ENCODE measurements at places on chromosomes 7 and 10.

DNA sequence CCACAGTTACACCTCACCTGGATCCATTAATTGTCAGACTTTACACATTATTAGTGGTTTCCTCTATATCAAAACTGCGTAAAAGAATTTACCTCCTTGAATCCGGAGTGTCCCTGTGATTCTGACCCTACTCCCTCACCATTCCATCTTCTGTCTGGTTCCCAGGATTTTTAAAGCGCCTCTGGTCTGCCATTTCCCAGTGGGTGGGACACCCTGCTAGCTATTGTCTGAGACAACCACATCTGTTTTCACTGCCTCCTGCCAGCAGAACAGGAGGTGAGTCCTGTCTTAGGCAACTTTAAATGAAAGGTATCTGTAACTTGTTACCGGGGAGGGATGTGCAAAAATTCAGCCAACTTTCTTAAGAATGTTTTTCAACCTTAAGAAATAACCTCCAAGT lies 2.3 kb downstream of the MACROH2A2 start:
- DNase-seq: no peak

DNA sequence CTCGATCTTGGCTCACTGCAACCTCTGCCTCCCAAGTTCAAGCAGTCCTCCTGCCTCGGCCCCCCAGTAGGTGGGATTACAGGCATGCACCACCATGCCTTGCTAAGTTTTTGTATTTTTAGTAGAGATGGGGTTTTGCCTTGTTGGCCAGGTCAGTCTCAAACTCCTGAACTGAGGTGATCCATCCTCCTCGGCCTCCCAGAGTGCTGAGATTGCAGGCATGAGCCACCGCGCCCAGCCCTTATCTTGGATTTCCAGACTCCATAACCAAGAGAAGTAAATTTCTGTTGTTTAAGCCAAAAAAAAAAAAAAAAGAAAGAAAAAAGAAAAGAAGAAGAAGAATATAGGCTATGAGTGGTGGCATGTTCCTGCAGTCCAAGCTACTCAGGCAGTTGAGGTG lies 53.3 kb upstream of the RABGEF1 start:
- DNase-seq: no peak

DNA sequence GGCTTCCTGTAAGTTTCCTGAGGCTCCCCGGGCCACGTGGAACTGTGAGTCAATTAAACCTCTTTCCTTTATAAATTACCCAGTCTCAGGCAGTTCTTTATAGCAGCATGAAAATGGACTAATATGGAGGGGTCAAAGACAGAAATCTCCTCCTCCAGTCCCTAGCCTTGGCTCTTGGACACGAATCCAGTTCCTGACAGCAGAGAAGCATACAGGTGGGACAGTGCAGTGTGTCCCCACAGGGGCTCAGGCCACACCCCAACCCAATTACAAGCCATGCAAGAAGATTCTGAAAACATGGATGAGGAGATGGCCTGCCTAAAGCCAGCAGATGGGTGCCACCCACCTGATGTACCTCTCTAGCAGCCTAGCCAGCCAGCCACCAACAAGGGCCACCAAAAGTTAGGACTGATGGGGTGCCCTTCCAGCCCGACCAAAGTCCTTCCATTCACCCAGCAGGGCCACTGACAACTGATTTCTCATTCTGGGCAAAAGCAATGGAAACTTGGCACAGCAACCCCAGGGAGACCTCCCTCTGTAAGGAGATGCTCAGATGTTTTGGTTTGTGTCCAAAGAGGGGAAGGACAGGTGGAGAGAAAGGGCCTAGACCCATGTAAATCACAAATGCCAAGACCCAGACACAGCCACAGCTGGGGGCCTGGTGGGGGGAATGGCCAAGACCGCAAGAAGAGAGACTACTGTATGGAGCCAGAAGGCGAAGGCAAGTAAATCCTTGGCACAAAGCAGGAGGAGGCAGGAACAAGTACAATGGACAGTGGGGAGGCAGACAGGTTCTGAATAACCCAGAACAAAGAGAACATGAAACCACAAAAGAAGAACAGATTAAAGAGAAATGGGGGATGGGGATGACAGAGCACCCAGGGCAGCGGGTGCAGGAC lies 13.6 kb downstream of the GPRIN2 start:
- no peak for DNase-seq

DNA sequence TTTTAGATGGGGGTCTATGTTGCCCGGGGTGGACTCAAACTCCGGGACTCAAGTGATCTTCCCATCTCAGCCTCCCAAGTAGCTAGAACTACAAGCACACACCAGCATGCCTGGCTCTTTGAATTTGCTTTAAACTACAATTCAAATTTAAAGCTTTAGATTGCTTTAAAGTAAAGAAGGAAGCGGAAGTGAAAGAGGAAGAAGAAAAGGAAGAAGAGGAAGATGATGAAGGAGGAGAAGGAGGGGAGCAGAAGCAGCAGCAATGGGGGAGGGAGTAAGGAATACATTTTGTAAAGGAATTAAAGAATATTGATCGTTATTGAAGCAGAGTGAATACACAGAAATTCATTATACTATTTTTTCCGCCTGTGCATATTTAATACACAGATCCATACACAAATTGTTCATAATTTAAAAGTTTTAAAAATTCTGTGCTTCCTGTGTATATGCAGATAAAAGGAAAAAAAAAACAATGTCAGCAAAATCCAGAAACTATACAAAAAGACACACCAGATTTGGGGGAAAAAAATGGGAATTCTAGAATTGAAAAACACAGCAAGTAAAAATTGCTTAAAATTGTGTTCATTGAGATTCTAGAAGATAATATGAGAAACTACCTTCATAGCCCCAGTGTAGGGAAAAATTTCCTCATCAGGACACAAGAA lies 60.8 kb upstream of the KCNMA1 start:
- DNase-seq: no peak

DNA sequence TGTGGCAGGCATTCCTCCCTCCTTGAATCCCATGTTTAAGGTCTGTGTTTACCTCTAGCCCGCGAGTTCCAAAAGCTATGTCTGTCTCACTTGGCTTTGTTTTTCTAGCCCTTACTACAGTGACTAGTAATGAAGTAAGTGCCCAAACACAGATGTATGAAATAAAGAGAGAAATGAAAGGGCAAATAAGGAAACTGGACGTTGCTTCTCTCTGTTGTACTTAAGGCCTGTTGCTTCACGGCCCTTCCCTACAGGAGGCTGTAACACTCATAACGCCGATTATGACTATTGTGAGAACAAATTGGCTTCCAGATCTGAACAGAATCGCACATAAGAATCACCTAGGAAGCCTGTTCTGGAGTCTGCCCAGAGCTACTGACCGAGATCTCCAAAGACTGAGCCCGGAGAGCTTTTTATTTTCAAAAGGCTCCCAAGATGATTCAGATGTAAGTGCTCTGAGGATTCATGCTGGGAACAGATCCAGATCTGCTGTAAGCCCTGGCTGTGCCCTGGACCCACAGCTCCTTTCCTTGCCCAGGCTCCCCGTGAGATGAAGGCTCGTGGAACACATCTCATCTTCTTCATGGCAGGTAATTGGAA lies 432.6 kb downstream of the SDK1 start:
- DNase-seq: no peak

DNA sequence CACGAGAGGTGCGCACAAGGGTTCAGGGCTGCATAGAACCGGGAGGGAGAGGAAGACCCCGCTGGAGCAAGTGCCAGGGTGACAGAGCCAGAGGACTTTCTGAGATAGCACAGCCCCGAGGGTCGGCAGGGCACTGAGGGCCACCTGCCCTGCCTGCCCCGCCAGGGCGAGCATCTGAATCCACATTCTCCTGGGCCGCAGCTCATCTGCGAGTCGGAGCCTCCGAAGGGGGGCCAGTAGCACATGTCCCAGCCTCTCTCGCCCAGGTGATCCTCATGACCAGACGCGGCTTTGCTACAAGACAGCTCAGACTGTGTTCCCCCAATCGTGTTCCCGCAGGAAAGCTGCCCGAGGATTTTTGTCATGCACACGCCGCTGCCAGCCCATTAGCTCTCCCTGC lies 71.2 kb downstream of the ADARB2 start:
- no peak for DNase-seq

- no peak for DNase-seq
Measured at GRCh38 chr10:36872702-36873393, 252.6 kb upstream of the ANKRD30A start.

GRCh38 chr7:54037873-54038272 lies 504.3 kb upstream of the VSTM2A start:
- no peak for DNase-seq

DNA sequence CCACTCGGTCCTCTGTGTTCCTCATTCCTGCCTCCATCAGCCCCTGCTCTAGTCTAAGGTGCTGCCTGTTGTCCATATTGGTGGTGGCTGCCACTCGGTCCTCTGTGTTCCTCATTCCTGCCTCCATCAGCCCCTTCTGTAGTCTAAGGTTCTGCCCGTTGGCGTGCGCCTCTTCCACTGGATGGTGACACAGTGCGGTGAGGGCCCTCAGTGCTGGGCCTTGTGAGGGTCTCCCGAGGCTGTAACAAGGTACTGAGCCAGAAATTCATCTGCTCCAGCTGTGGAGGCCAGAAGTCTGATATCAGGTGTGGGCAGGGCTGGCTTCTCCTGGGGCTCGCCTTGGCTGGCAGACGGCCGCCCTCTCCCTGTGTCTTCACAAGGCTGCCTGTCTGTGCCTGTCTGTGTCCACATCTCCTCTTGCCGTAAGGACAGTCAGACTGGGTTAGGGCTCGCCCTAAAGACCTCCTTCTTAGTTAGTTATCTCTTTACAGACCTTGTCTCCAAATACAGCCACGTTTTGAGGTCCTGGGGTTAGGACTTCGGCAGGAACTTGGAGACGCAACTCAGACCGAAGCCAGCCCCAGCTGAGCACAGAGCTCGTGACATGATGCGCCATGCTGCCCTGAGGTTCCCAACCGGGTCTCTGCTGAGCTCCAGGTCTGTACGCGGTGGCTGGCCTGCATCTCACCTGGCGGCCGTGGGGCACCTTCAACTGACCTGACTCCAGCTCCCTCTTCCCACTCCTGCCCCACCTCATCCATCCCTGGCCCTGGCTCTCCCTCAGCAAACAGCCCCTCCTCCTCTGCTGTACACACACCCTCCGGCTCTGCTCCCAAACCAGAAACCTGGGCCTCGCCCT lies 181.4 kb upstream of the SHH start:
- DNase-seq: no peak

DNA sequence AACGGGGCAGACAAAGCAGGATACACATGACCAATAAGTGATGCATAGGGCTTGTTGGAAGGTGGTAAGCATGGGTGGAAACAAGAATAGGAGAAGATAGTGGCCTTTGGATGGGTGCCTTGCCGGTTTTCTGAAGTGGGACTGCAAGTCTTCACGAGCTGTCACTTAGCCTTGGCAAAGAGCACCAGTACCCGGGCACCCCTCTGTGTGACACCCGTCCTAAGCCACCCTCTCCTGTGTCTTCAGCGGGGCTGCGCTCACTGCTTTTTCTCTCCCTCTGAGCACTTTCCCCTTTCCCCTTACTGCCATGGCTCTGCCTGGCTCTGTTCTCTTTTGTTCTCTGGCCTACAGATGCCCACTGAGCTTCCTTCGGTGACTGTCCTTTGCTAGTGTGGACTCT lies 399.7 kb upstream of the MKI67 start:
- no peak for DNase-seq

DNA sequence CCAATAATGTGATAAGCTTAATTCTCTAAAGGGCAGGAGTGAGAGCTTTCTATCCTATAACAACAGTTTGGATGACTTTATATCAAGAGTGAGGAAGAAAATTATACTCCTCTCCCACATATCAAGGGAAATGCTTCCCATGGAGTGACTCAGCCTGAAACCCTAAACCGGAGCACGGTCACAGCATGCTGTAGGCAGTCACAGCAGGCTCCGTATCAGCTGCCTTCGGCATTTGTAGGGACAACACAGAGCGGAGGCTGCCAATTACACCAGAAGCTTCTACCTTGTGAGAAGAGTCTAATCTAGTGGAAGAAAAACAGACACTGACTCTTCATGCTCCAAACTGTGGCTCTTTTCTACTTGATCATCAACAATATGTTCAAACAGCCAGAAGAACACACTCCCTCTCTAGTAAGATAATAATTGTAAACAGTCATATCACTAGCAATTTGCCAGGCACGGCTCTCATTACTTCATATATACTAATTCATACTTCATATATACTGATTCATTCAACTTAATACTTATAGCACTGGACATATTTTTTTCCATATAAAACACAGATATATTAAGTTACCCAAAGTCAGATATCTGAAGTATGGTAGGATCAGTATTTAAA lies 65.9 kb downstream of the DGKB start:
- DNase-seq: no peak

DNA sequence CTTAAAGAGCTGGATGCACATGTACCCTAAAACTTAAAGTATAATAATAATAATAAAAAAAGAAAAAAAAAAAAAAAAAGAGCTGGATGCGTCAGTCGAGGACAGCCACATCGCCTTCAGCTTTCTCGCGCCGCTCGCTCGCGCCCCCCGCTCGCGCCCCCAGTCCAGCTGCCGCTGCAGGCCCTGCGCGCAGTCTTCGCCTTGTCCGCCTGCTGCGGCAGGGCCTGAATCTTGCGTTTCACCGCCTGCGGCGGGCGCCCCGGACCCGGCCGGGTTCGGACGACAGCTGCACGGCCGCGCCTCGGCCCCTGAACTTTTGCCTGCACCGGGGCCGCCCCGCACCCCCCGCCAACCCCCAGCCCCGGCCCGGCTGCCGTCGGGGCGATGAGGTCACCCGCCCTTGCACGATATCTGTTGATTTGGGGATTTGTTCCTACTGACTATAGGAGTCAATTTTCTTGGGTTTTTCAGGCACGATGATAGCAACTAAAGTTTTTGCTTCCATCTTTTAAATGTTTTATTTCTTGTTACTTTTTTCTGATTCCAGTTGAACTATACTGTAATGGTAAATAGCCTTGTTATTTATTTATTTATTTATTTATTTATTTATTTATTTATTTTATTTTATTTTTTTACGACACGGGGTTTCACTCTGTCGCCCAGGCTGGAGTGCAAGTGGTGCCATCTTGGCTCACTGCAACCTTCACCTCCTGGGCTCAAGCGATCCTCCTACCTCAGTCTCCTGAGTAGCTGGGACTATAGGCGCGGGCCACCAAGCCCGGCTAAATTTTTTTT lies 33.5 kb upstream of the CPN1 start:
- no peak for DNase-seq

DNA sequence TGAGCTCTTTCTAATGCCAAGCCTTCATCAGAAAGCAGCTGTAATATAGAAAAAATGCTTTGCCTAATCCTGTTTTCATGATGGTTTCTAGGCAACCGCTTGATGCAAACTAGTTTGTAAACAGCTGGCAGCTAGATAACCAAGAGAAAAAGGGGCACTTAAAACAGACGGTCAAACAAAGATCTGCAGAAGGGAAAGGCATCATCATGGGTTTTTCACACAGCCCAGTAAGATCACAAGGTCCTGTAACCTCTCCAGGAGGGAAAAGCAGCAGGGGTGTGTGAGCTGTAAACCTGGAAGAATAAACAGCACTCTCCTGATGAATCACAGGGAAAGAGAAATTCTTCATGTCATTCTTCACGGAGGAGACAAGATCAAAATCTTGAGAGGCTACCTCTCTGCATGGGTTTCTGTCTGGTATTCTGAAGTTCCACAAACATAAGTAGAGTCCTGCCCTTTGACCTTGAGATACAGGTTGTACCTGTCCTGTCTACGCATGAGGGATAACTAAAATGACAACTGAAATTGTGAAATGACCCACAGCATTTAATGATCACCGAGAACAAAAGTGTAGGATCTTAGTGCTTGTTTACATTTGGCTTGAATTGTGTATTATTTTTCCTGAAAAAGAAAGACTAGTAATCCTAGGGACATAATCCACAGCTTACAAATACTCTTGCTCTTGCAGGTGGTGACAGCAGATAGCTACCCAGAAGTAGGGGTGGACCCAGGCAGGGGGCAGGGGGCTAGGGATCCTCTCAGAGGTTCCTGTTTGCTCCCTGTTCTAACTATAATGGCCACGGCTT lies 48.0 kb downstream of the CREB3L2 start:
- DNase-seq: no peak

GRCh38 chr10:132611986-132612385 lies 74.4 kb downstream of the INPP5A start:
- DNase-seq: no peak

Data from stimulated activated CD4-positive, alpha-beta T cell treated with anti-CD3 and anti-CD28 coated beads, Interleukin-4, amount 100 ng/mL, for 24 hours (primary cell).